Stimulated activated CD8-positive, alpha-beta memory T cell treated with anti-CD3 and anti-CD28 coated beads, Interleukin-4, amount 100 ng/mL, for 24 hours (primary cell): ENCODE measurements at places on chromosomes 12 and 14.

- DNase-seq = no peak
These were observed 5.0 kb upstream of the PABPN1 start for GRCh38 chr14:23316300-23316699.

- no peak for DNase-seq
These were observed 60.4 kb upstream of the FAR2 start for GRCh38 chr12:29088611-29089219.

GRCh38 chr12:22856178-22856577 lies 231.2 kb downstream of the ETNK1 start:
- DNase-seq = no peak

GRCh38 chr12:93571925-93572711 lies at the start of gene SOCS2:
SOCS2 (plus strand) TSS chr12:93572675; CDS start chr12:93572898, 223 bp downstream.
- DNase-seq = no peak

GRCh38 chr12:102197789-102198188 lies at the start of gene PMCH:
PMCH (minus strand) TSS chr12:102197833; CDS start chr12:102197770, 63 bp downstream.
- no peak for DNase-seq

GRCh38 chr14:104665657-104666522 lies 23.5 kb upstream of the INF2 start:
- DNase-seq = no peak

- no peak for DNase-seq
These were observed 465.1 kb downstream of the APAF1 start for GRCh38 chr12:99110212-99110611.

GRCh38 chr12:20120403-20120725 lies 248.0 kb upstream of the PDE3A start:
- no peak for DNase-seq

GRCh38 chr14:86510491-86510890 lies 980.5 kb downstream of the FLRT2 start:
- DNase-seq = no peak

DNA sequence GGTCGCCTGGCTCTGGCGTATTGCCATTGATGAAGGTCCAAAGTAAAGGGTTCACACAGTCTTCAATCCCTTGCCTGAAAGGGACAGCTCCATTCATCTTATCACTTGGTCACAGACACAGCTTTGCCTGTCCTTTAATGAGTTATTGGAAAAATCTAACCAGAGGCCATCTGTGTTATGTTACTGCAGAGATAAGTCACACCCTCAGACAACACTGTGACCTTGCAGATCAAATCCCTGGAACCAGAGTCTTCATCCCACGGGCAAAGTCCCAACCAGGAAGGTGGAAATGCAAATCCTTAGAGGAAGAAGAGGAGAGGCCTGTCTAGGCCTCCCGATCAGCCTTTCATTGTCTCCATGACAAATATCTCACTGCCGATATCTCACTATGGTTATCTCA lies 68.3 kb upstream of the SCN8A start:
- no peak for DNase-seq

DNA sequence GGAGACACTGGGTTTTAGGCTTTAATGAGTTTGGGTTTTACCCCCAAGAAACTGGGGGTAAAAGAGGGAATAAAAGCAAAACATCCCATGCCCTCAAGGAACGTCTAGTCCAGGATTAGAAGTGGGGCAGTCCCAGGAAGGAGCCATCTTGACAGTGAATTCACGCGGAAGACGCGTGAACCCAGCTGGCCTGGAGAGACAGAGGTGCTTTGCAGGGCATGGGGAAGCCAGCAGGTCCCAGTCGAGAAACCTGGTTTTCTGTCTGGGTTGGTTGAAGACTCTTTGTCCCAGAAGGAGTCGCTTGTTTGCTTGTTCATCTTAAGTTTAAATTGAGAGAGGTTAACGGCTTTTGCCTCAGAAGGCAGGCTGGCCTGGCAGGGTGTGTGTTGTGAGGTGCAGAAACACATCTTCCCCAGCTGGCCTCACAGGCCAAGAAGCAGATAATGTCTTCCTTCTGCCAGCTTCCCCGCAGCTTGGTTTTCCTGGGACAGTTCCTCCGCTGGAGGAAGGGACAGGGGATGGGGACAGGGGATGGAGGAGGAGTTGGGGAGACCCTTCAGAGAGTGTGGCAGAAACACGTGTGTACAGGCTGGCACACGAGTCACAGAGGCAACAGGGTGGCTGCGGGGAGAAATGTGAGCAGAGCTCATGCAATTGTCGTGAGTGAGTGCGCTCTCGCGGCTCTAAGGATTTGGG lies 18.5 kb upstream of the CD9 start:
- no peak for DNase-seq

- no peak for DNase-seq
These were observed 57.0 kb downstream of the CATSPERB start for GRCh38 chr14:91674911-91675310.

GRCh38 chr12:128843538-128843937 lies 9.7 kb upstream of the GLT1D1 start:
- no peak for DNase-seq

DNA sequence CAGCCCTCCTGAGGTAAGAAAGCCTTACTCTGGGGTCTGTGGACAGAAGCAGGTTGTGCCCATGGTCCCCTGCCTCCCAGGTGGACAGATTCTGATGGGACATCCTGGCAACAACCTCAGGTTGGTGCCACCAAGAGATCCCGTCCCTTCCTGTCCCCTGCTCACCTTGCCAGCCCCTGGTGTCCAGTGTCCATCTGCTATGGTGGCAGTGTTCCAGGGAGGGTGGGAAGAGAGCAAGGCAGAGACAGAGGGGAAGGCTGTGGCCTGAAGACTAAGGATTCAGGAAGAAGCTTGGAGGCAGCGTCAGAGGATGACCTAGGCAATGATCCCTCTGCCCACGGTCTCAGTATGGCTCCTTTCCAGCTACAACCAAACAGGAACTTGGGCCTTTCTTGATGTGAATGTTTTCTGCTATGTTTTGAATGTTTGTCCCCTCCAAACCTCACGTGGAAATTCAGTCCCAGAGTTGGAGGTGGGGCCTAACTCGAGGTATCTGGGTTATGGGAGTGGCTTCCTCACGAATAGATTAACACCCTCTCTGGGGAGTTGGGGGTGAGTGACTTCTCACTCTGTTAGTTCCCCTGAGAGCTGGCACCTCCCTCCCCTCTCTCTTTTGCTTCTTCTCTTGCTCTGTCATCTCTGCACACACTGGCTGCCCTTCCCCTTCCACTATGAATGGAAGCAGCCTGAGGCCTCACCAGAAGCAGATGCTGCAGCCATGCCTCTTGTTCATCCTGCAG lies 26.9 kb downstream of the IQSEC3 start:
- no peak for DNase-seq

- no peak for DNase-seq
These were observed 44.2 kb downstream of the GPR137C start for GRCh38 chr14:52596861-52597260.

- no peak for DNase-seq
These were observed 18.7 kb upstream of the MLEC start for GRCh38 chr12:120668091-120668867.

DNA sequence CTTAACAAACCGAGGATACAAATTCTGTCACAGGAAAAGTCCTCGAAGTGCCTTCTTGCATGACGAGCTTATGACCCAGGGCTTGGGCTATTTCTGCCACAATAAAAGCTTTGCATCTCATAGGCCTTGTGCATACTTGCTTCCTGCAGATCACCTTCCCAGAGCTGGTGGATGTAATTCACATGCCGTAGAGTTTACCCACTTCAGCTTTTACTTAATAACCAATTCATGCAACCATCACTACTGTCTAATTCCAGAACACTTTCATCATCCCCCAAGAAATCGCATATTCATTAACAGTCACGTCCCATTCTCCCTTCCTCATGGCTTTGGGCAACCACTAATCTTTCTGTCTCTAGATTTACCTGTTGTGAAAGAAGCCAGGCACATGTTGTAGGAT lies 9.0 kb upstream of the BDKRB1 start:
- no peak for DNase-seq

DNA sequence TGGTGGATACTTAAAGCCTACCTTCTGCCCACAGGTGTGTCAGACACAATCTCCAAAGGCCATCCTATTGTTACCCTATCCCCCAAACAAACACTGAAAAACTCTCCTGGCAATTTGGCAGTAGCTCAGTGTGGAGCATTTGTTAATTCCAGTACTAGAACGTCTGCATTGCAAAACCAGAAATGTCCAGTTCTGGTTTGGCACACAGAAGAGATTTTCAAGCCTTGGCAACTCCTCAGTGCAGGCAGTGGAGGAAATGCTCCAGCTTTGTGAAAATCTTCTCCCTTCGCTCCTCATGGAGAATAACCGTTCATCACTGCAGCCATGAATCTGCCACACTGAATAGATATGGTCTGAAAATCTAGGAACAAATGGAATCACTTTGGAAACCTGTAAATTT lies 5.3 kb upstream of the SOCS2 start:
- DNase-seq = no peak

DNA sequence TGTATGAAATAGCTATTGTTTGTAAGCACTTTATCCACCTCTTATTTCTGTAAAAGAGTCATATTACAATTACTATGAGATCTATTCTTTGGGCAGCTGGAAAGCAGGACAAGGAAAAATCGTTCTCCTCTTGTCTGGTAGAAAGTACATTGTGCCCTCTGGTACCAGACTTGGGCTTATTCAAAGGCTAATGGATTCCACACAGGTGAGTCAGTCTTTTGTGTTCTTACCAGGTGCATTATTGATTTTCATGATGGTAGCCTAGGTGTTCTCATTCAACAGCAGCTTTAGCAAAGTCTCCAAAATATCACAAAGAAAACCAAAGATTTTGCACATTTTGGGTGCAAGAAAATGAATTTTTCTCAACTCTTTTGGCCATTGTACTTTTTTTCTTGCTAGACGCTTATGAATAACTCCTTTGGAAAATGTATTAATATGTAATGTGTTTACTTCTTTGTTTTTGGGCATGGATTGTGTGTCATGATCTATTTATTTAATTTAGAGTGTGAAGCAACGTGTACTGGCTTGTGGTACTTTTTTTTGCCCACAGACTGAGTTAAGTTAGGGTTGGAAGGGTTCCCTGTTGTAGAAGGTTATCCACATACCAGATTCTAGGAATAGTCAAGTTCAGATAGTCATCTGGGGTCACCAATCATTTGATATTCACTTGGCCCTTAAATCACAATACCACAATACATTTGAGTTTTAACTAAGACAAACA lies 26.2 kb downstream of the MNAT1 start:
- DNase-seq = no peak

DNA sequence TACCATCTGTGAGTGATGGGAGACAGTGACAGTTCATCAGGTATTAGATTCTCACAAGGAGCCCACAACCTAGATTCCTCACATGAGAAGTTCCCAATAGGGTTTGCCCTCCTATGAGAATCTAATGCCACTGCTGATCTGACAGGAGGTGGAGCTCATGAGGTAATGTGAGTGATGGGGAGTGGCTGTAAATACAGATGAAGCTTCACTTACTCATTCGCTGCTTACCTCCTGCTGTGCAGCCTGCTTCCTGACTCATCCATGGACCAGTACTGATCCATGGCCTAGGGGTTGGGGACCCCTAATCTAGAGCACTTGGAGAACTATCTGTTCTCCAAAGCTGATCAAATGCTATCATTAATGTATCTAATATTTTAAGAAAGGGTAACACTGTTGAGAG lies 17.7 kb downstream of the CLEC2D start:
- no peak for DNase-seq

- no peak for DNase-seq
These were observed 235.5 kb downstream of the NELL2 start for GRCh38 chr12:44640427-44641190.

DNA sequence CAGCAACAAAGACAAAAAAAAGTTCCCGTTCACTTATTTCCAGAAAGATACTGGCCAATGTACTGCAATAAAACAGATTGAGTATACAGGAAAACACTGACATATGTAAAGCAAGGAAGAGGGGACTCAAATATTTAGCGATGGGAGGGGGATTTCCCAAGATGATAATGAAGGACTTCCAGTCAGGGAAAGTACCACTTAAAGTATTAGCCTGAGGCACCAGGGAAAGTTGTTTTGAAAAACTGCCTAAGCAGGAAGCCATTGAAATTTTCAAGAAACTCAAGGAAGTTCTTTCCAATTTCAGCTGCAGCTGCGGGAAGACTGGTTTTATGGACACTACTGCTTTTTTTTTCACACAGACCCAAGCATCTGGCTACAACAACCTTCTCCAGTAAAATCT lies 1007.4 kb upstream of the NOVA1 start:
- no peak for DNase-seq
